ENCODE measurements at places on chromosomes 7 and 10. TPM values are rescaled to one million over a fixed set of nuclear protein-coding genes. Genes with fewer than 3 reads are reported as not detected.

Gene CYP26A1
- not detected for total RNA-seq

Gene GATA3
- 1.4 TPM for total RNA-seq

GRCh38 chr7:2360796-2361195, 6.2 kb downstream of the EIF3B start:
- no peak for DNase-seq

GRCh38 chr10:3486346-3487065, 298.5 kb downstream of the KLF6 start:
- DNase-seq: no peak

GRCh38 chr10:61023053-61023452, 79.1 kb upstream of the RHOBTB1 start:
- DNase-seq: no peak

- peak; percentile 20 for DNase-seq
Observed at GRCh38 chr10:24721229-24722106, 2.2 kb downstream of the ARHGAP21 start.

DNA sequence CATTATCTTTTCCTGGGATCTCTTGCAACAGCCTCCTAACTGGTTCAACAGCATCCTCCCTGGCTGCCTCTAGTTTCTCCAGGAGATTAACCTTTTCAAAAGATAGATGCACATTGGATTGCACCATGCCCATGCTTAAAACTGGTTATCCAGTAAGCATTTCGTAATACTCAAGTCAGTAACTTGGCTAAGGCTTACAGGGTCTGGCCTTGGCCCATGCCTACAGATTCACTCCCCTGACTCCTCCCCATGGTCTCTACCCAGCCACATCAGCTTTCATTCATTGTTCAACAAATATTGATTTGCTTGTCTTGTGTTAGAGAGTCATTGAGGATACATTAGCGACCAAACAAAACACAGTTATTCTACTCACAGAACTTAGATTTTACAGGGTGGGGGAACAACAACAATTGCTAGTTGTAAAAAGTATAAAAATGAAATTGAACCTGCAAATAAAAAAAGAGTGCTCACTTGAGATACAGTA, 1.8 kb upstream of the KIF20B start:
- DNase-seq: no peak

DNA sequence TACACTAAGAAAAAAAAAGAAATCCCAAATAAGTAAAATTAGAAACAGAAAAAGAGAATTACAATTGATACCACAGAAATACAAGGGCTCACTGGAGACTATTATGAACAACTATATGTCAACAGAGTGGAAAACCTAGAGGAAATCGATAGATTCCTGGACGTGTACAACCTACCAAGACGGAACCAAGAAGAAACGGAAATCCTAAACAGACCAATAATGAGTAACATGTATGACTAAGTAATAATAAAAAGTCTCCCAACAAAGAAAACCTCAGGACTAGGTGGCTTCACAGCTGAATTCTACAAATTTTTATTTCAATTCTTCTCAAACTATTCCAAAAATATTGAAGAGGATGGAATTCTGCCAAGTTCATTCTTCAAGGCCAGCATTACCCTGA, 13.9 kb downstream of the DIP2C start:
- DNase-seq: no peak

Measured in left ventricle myocardium inferior (tissue), 1 donor.